ENCODE measurements at places on chromosomes 7 and 10.

GRCh38 chr7:93314449-93314848 lies 82.3 kb downstream of the VPS50 start:
- DNase-seq = no peak

GRCh38 chr10:79404690-79405131 lies 40.7 kb downstream of the ZCCHC24 start:
- DNase-seq = no peak

DNA sequence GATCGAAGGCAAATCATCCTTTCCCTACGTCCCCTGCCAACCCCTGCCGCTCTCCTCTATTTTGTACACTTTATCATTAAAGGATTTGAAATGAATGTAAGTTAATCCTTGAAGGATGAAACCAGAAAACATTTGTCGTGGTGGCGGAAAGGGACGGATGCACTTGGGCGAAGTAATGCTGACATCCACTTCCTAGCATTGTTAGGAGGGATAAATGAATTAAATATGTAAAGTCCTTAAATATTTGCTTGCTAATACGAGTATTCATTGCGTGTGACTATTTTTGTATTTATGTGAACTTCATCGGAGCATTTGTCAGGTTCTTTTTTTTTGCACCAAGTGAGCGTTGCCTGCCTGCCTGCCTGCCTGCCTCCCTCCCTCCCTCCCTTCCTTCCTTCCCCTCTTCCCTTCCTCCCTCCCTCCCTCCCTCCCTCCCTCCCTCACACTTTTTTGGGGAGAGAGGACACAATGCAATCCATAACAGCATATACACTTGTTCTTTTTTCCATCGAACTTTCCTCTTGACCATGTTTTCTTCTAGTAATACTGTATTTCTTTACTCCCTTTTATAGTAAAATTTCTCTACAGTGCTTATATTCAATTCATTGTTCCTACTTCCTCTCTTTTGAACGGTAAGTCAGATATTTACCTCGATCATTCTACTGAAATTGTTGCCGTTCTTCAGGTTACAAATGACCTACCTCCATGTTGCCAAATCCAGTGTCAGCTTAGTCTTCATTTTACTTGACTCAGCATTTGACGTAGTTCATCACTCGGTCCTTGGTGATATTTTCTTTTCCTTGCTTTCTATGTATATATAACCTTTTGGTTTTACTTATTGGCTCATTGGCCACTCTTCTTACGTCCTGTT lies 831 bp downstream of the CCDC7 start:
- peak; percentile 27 for DNase-seq

- DNase-seq = no peak
Measured at GRCh38 chr10:76091926-76092325, 660.5 kb downstream of the LRMDA start.

- no peak for DNase-seq
Measured at GRCh38 chr7:100875356-100875751, 451 bp downstream of the SRRT start.

- DNase-seq = no peak
Measured at GRCh38 chr7:98703916-98704315, 86.8 kb downstream of the NPTX2 start.

GRCh38 chr7:70436790-70437350 lies 695.1 kb upstream of the GALNT17 start:
- no peak for DNase-seq

GRCh38 chr7:96244992-96245292 lies 77.0 kb downstream of the SLC25A13 start:
- DNase-seq = no peak

GRCh38 chr7:20959281-20959680 lies 172.6 kb upstream of the SP8 start:
- DNase-seq = peak; percentile 37

DNA sequence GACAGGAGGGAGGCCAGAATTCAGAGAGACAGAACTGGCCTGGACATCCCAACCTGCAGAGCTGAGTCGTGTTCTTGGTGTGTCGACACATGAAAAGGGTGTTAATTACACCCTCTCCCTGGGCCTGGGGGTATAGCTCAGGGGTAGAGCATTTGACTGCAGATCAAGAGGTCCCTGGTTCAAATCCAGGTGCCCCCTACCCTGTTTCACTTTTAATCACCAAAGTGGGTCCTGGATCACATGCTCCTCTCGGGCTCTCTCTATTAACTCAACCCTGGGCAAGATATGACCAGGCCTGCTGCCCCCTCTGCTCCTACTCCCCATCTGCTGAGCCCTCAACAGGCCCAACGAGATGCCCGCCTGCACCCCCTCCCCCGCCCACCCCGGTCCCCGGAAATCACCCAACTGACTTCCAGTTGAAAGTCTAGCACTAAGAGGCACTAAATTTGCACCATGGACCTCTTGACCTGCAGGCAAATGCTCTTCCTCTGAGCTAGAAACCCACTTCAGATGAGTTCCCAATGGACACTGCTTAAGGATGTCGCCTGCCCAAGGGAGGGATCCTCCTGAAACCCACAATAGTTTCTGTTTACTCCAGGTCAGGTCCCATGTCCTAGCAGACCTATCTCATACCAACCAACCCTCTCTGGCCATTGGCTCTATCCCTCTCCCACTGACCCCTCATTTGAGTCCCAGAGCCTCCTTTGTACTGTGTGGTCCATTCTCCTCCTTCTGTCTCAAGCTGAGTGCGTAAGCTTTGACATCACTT lies 137.6 kb downstream of the ZNF467 start:
- no peak for DNase-seq

GRCh38 chr7:77188731-77189437 lies 10.7 kb downstream of the FGL2 start:
- no peak for DNase-seq

DNA sequence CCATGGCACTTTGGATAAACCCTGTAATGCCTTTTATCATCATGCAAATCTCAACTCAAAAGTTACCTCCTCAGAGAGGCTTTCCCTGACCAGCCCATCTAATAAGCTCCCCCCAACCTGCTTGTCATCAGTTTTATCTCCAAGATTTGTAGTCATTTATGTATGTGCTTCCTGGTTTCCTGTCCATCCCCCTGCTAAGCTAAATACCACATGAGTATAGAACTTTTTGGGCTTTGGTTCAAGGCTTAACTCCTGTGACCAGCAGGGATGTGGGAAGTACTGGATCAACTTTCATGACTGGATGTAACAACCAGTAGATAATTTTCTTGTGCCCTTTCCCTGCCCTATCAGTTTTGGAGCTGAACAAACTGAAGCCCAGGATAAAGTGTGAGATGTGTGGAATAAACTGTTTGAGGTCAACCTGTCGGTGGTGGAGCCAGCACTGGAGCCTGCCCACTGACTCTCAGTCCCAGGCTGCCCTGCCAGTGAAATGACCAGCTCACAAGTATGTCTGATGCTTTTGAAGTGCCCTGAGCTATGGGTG lies 148.6 kb downstream of the CYP26A1 start:
- no peak for DNase-seq
